Activated CD4-positive, CD25-positive, alpha-beta regulatory T cell treated with anti-CD3 and anti-CD28 coated beads, Interleukin-2, amount 50 U/mL, for 16 hours (primary cell): ENCODE measurements at places on chromosomes 13 and 19.

- DNase-seq: no peak
These were observed 50.9 kb upstream of the TPM4 start for GRCh38 chr19:16025108-16026101.

DNA sequence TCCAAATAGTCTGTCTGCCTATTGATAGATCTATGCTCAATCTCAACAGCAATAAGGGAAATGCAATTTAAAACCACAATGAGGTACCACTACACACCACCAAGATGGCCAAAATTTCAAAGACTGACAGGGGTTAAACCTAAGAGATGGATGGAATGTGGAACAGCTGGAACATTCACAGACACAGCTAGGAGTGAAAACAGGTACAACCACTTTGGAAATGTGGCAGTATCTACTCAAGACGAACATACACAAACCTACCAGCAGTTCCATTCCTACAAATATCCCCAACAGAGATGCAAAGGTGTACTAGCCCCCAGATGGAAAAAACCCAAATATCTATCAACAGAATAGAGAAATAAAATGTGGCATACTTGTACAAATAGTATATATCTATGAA, 86.4 kb downstream of the TSC22D1 start:
- no peak for DNase-seq

DNA sequence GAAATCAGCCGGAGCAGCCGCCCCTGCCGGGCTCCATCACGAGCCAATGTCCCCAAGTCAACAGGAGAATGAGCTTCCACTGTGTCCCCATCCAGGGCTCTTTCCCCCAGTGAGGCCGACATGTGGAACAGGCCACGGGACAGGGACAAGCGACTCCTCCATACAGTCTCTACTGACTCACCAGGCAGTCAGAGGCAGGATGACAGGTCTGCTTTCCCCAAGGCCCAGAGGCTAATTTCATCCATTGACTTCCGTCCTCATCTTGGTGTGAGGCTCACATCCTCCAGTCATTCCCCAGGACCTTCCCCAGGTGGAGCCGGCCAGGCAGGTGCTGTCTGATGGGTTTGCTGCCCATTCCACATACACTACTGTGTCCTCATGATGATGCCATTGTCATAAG, 3.5 kb downstream of the CEACAM6 start:
- DNase-seq: no peak

GRCh38 chr13:21934284-21934683, 263.4 kb downstream of the FGF9 start:
- no peak for DNase-seq

DNA sequence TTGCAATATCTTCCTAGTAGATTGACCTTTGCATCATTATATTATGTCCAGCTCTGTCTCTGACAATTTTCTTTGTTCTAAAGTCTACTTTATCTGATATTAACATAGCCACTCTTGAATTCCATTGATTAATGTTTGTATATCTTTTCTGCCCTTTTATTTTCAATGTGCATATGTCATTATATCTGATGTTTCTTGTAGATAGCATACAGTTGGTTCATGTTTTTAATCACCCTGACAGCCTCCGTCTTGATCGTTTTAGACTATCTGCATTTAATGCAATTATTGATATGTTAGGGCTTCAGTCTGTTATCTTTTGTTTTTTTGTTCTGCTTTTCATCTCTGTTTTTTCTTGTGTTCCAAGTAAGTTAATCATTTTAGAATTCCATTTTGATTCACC, 159.8 kb downstream of the ENOX1 start:
- no peak for DNase-seq

DNA sequence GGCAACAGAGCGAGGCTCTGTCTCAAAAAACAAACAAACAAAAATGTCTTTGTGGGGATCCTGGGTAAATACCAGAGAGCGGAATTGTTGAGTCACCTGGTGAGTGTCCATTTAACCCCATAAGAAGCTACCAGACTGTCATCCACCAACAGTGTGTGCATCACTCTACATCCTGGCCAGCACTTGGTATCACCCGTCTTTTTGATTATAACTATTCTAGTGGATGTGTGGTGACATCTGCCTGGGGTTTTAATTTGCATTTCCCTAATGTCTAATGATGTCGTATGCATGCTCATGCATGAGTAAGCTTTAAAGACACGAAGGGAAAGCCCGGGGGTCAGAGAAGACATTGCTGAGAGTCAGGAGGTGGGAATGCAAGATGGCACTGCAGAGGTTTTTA, 126.7 kb upstream of the MRI1 start:
- no peak for DNase-seq

- DNase-seq: no peak
These were observed 6.8 kb downstream of the SYNGR4 start for GRCh38 chr19:48370955-48371354.

- no peak for DNase-seq
These were observed 7.3 kb downstream of the PPP6R1 start for GRCh38 chr19:55251341-55252081.

DNA sequence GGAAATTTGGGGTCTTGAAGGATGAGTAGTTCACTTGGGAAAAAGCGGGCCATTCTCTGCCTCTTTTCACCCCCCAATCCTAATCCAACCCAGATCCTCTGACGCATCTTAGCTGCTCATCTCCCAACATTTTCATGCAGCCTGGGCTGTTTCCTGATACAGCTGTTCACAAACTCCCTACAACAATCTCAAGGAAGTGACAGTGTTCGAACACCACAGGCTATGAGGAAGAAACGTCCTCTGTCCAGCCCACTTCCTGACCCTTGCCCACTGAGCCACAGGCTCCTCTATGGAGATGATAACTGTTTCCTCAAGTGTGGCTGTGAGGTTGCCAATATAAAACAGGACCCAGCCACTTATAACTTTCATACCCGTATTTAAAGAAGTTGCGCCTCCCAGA, 16.2 kb downstream of the LMTK3 start:
- no peak for DNase-seq

- no peak for DNase-seq
These were observed 66.9 kb upstream of the CACNA1A start for GRCh38 chr19:13573056-13573667.

GRCh38 chr13:40505196-40505595, 161.2 kb downstream of the FOXO1 start:
- no peak for DNase-seq

GRCh38 chr13:52851137-52851962, 2.9 kb upstream of the PCDH8 start:
- DNase-seq: no peak

DNA sequence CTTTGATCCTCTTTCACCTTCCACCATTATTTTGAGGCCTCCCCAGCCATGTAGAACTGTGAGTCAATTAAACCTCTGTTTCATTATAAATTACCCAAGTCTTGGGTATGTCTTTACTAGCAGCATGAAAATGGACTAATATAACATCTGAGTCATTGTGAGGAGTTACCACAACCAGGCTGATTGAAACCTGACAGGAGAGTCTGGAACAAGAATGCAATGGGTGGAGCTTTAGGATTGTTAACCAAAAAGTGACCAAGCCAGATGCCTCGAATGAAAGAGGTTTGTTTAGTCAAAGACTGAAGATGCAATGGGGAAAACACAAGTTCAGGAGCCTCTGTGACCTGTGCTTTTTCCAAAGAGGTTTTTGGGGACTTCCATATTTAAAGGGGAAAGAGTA, 659.0 kb downstream of the SLITRK6 start:
- DNase-seq: no peak

DNA sequence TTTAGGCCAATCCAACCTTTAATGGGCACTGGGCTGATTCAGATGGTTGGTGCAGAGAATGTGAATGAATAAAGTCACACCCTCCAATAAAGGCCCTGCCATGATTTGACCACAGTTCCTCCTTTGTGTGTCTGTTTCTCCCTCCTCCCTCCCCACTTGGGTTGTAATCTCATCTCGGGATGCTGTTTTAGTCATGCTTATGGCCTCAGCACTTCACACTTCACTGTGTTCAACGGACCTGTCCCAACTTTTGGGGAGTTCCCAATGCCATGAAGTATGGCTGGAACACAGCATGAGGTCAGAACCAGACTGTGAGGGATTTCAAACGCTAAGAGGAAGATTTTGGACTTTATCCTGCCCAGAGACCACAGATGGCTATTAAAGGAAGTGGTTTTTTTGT, 5.6 kb upstream of the RAB8A start:
- DNase-seq: no peak

DNA sequence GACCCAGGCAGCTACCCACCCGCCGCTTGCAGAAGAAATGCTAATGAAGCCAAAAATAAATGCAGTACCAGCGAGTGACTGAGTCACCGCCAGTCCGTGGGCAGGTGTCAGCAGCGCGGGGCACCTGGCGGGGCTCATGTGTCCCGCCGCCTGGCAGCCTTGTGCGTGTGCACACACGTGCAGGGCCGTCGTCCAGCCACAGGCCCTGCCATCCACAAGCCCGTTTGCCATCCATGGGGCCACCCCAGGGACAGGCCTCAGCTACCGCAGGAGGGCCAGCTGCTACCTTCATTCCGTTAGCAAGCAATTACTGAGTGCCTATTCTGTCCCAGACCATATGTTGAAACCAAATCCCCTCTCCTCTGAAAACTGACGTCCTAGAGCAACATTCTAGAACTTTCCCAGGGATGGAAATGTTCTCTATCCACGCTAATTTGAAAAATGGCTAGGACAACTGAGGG, 20.5 kb downstream of the NCAN start:
- no peak for DNase-seq

- peak; percentile 68 for DNase-seq
These were observed at the start of gene ZNF541 for GRCh38 chr19:47573071-47574026. Gene ZNF541 (minus strand): TSS chr19:47573148. CDS start chr19:47555856, 17,292 bp downstream.
